ENCODE measurements at places on chromosomes 4 and X.

- no peak for DNase-seq
These were observed 1.6 kb downstream of the SLC10A6 start for GRCh38 chr4:86847571-86847970.

DNA sequence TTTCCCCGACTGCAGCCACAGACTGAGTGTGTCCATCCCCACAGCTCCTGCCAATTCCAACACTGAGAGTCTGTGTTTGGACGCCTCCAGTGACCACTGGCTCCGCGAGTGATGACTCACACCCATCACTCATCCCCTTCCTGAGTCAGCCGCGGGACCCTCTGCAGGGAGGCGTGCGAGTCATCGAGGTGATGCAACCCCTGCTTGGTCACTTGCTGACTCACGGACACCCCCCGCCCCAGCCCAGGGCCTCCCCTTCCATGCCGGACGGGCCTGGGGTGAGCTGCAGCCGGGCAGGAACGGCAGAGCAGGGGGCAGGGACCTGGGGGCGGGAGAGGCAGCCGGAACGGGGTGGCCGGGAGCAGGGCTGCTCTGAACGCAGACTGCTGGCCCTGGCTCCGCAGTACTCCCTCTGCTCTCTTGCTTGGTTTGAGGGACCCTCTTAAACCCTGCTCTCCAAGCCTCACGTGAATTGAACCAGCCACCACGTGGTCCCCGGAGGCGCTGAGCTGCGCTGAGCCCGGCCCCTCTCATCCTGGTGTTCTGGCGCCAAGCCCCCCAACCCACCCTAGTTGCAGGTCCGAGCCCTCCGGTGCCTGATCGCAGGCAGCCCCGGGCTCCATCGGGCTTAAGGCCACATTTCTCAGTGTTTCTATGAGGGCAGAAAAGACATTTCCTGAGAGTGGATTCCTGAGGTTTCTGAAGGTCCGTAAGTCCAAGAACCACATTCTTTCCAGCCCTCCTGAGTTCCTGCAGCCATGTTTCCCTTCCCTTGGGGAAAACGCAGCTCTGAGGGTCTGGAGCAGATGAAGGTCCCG lies 32.4 kb downstream of the FGFRL1 start:
- peak; percentile 89 for DNase-seq

GRCh38 chr4:38696697-38697096 lies 32.7 kb downstream of the KLF3 start:
- no peak for DNase-seq

- DNase-seq, result no peak
These were observed 101.8 kb upstream of the CXorf51B start for GRCh38 chrX:146707781-146708180.

DNA sequence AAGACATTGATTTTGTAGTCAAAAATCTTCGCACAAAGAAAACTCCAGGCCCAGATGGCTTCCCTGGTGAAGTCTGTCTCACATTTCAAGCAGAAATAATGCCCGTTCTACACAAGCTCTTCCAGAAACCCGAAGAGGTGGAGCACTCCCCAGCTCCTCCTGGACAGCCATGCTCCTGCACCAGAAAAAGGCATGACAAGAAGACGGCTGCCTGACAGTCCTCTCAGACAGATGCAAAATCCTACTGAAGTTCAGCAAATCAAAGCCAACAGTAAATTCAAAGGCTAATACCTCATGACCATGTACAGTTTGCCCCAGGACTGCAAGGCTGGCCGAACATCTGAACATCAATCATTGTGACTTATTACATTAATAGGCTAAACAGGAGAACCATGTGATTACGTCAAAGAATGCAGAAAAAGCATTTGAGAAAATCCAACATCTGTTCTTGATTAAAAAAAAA lies 30.8 kb upstream of the MXD4 start:
- no peak for DNase-seq

- peak; percentile 84 for DNase-seq
These were observed at the start of gene SGMS2 for GRCh38 chr4:107824350-107825071. Gene SGMS2 (plus strand): TSS chr4:107824932. CDS start chr4:107895554, 70,622 bp downstream.
